Activated T-helper 1 cell treated with anti-CD3 and anti-CD28 coated beads, Interleukin-2, amount 50 U/mL, for 16 hours (primary cell): ENCODE measurements at places on chromosomes 5 and 9.

GRCh38 chr5:3741374-3741770 lies 145.7 kb downstream of the IRX1 start:
- DNase-seq = no peak

GRCh38 chr5:151811593-151812321 lies 40.0 kb downstream of the G3BP1 start:
- no peak for DNase-seq

GRCh38 chr5:88778736-88779135 lies 104.2 kb downstream of the MEF2C start:
- DNase-seq = no peak

DNA sequence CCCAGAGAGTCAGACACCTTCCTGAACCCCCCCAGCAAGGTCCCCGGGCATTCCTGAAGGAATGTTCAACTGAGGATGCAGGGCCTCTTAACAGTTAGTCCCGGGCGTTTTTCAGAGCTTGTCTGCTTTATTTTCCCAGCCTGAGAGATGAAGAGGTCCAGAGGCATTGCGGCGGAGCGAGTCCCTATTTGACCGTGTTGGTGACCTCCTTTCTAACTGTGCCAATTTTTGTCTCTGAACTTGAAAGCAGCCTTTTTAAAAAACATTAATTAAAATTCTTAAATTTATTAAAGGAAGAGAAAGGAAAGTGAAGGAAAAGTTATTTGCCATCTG lies 433 bp upstream of the PTAR1 start:
- no peak for DNase-seq

- no peak for DNase-seq
Measured at GRCh38 chr5:153952893-153953292, 85.8 kb downstream of the FAM114A2 start.
